ENCODE measurements at places on chromosomes 3 and 15.

DNA sequence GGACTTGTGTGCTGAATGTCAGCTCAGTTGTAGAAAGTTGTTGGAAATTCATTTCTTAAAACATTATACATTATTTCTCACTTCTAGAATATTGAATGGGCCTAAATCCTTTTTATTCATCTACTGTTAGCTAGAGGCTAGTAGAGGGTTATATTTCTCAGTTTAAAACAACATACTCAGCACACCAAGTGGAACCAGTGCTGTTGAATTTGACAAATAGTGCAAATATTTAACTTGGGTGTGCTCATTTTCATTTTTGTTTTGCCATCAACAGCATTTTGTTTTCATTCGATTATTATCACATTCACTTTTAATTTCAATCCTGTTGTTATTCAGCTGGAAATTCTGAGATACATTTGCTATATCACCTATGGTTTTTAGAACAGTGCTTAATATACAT, 269.4 kb upstream of the PEX5L start:
- no peak for DNase-seq

- no peak for DNase-seq
Measured at GRCh38 chr3:34948517-34948916, 690.8 kb upstream of the ARPP21 start.

GRCh38 chr3:194105292-194105691, 30.7 kb upstream of the HES1 start:
- DNase-seq = no peak

GRCh38 chr3:182330646-182331045, 462.7 kb upstream of the ATP11B start:
- no peak for DNase-seq

DNA sequence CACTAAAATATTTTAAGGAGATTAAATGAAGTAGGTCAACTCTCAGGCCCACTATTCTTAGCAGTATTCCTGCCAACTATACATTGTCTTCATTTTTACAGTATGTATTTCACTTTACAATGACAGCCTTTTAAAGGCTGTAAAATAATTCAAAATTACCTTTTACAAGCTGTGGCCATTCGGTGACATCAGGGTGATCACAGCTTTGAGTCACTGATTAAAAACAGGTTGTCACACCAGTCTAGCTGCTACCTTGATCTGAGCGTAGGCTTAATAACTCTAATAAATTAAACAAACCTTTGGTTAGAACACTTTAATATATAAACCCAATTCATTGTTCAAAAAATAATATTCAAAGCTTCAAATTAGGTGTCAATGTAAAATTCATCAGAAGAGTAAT, 29.9 kb downstream of the UBE3A start:
- no peak for DNase-seq

DNA sequence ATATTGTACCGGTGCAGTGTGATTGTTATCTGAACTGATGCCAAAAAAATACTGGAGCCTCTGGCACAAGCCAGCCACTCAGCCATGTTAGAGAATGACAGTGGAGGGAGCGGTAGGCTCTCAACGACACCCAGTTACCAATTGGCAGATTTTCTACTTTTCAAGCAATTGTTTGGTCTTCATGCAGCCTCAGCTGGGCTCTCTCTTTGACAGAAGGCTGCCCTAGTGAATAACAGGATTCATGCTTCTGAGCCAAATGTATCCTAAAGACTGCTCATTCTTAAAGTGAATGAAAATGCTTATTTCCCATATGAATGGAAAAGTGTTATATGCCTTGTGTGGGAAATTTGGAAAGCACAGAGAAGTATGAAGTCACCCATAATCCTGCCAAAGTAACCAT, 261.2 kb upstream of the TRIM42 start:
- no peak for DNase-seq

Measured in H54 (cell line).